ENCODE measurements at places on chromosomes 4 and X.

DNA sequence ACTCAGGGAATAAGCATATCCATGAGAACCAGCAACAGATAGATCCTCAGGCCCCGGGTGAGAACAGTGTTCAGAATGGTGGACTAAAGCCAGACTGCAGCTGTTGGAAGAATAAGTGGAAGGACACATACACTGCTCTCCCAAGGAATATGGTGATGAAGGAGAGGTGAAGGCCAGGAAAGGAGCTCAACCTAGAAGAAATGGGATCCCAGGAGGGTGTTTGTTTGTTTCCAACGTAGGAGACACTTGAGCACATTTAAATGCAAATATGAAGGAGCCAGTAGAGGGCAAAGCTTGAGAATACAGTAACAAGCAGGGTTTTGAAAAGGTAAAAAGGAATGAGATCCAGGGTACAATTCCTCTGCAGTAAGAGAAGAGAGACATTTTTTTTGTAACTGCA is 42.4 kb upstream of the ATOH1 start:
- DNase-seq, result no peak

GRCh38 chr4:130855533-130855932 is 1759.6 kb downstream of the C4orf33 start:
- DNase-seq, result no peak

DNA sequence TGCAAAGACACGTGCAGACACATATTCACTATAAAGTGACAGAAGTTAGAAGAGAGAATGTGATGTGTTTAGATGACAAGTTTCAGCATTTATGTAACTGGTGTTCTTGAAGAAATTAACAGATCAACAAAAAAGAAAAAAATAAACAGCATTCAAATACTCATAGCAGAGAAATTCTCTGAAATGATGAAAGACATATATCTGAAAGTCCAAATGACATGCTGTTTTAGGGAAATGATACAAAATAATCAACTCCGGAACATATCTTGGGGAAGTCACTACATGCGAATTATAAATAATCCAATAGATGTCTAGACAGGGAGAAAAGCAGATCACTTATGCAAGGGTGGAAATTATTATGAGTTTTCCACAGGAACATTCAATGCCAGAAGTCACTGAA is 146.0 kb downstream of the SPANXN4 start:
- DNase-seq, result no peak

DNA sequence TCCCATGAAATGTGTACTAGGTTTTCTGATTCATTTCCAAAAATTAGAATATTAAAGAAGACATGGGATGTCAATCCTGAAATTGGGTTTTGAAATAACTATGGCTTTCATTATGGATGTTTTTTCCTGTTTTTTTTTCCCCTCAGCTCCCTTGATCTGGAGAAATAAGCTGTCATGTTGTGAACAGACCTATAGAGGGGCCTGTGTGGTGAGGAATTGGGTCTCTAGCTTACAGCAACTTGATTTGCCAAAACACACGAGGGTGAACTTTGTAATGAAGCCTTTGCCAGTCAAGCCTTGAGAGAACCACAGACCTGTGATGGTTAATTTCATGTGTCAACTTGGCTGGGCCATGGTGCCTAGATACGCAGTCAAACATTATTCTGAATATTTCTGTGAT is 2413.6 kb downstream of the PCDH7 start:
- no peak for DNase-seq

DNA sequence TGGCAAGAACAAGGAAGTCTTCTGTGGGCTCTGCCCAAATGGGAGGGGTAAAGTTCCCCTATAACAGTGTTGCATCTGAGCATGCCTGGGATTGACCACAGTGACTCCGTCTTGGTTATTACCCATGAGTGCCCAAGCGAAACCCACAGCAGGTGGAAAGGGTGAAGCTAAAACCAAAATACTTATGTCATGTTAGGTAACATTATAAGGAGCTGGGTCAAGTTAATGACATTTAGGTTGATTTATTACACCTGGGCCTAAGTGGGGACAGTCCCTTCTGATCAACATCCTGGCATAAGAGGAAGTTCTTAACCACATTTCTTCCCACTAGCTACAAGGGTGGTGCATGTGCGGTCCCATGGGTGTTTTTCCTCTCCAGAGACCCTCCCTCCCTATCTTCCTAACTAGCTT is 1.3 kb upstream of the ZNF732 start:
- no peak for DNase-seq

- no peak for DNase-seq
Measured at GRCh38 chr4:6573986-6574746, 823 bp upstream of the MAN2B2 start.

- DNase-seq, result no peak
Measured at GRCh38 chr4:173258866-173259265, 75.3 kb downstream of the HMGB2 start.

DNA sequence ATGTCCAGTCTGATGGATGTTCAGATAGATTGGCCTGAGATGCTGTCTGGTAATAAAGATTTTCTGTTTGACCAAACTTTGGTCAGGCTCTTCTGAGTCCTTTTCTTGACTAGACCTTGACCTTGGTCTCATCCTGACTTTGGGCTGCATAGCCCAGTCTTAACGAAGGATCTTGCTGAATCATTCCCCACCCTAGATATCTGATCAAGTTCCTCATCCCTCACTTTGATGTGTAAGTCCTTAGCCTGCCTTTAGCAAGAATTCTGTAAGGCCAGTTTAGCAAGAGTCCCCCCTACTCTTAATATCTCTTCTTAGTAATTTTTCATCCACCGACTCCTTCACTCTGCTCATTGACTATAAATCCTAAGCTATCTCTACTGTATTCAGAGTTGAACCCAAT is 244.4 kb upstream of the JADE1 start:
- DNase-seq, result no peak

DNA sequence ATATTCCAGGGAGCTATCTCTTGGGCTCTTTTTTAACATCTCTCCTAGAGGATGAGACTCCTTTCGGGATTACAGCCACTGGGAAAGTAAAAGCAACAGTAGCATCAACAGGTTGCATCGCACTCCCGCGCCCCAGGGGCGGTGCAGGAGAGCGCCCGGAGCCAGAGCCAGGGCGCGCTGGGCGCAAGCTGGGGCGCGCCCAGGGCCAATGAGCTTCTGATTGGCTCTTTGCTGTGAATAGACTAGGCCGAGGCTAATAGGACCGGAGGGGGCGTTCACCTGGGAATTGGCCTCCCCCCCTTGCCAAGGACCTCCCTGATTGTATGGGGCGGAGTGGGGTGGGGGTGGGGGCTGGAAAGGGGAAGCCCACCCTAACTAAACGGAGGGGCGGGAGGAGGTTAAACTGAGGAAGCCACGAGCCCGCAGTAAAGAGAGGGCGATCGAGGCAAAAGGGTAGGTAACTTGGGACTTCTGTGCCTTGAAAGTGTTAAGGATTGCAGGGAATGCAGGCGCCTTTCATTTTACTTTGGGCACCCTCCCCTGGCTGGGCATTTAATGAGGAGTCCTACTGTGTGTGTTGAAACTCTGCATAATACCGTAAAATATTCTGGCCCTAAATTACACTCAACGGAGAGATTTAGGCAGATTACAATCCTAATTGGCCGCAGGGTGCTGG is 1.1 kb upstream of the ATOH1 start:
- DNase-seq, result no peak

DNA sequence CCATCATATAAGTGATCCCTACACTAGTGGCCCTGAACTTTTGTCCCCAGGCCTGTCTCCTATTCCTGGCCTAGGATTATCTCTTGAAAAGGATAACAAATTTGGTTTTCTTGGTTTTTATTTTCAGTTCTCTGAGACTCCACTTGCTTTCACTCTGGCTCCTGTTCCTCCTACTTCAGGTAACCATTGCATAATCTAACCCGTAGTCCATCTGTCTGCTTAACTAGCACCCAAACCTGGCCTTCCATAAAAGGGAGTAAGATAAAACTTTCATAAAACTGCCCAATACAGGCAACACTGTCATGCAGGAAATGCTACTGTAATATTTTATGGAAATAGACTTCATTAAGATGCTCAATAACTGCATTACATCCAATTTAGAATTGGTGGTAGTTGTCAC is 52.1 kb upstream of the RAP1GDS1 start:
- DNase-seq, result no peak

- no peak for DNase-seq
Measured at GRCh38 chrX:105758754-105759153, 63.6 kb upstream of the NRK start.

All from HFF-Myc (cell line).